Amygdala (tissue), 56 donors: ENCODE measurements at places on chromosomes 6 and 20.

- DNase-seq: no peak
These were observed 136.4 kb downstream of the MTFR2 start for GRCh38 chr6:136113736-136114173.

GRCh38 chr6:89475101-89475500 lies 42.1 kb downstream of the ANKRD6 start:
- no peak for DNase-seq

DNA sequence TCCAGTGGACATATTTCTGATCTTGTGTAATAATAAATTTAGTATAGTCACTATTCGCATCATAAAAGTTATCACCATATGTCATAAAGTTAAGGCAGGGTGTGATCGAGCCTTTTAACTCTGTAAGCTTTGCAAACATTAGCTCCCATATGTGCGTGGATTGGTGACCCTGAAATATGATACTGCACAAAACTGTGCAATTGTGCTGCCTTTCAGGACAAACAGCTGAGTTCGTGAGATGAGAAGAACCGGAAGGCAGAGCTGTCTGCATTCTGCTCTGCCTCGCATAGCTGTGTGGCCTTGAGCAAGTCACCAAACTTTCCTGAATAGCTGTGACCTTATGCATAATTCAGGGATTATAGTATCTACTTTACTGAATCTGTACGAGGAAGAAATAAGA lies 3.2 kb upstream of the PLEKHG1 start:
- no peak for DNase-seq

DNA sequence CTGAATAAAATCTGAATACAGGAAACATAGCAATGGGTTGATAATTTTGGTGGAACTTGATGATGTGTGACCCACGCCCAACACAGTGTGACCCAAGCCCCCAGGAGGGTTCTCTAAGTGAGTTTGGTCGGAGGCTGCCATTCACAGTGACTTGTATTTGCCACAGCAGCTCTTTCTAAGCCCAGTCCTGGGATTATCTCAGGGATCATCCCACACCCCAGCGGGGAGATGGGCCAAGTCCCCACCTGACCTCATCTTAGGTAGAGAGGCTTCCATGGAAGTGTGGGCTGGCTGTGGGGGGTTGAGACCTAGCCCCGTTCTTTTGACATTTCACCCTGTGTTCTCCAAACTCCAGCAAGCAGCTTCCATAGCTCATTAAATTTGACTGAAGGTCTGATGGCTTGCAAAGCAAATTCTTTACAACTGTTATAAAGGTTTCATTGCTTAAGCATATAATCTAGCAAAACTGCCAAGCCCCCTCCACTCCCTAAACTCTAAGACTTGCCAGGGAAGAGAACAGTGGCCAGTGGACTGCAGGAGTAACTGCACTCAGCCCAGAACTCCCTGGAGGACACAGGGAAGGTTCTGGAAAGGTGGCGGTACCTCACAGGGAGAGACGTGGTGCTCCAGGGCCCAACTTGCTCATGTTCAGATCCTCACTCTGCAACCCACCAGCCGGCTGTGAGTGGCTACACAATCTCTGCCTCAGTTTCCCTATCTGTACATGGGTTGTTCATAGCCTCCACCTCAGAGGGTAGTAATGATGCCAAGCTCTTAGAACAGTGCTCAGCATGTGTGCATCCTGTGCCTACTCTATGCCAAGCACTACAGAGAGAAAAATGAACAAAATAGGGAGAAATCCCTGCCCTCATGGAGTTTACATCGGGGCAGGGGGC lies 1.0 kb upstream of the PCK1 start:
- no peak for DNase-seq

DNA sequence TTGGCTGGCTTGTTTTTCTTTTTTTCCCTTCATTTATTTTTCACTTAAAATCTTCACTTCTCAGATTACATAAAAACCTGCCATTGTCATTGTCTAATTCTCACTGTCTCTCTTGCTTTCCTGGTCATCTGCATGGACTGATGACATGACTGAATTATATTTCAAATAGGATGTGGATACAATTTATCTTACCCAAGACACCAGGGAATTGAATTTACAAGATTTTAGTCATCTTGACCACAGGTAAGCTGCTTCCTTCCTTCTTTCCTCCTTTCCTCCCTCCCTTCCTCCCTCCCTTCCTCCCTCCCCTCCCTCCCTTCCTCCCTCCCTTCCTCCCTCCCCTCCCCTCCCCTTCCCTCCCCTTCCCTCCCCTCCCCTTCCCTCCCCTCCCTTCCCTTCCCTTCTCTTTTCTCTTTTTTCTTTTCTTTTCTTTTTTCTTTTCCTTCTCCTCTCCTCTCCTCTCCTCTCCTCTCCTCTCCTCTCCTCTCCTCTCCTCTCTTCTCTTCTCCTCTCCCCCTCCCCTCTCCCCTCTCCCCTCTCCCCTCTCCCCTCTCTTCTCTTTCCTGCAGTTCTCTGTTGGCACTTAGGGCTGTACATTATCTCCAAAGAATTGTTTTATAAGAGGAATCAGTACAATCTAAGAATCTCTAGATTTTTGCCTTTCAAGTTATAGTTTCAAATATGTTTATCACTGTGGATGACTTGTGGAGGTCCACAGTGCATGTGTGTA lies 171.5 kb downstream of the CARMIL1 start:
- no peak for DNase-seq

- no peak for DNase-seq
These were observed 15.0 kb upstream of the PKHD1 start for GRCh38 chr6:52102405-52102804.

DNA sequence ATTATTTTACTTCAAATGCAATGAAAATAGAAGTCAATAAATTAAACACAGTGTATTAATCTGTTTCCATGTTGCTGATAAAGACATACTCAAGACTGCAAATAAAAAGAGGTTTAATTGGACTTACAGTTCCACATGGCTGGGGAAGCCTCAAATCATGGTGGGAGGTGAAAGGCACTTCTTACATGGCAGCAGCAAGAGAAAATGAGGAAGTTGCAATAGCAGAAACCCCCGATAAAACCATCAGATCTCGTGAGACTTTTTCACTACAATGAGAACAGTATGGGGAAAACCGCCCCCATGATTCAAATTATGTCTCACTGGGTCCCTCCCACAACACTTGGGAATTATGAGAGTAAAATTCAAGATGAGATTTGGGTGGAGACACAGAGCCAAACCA lies 82.2 kb downstream of the GPR63 start:
- no peak for DNase-seq

DNA sequence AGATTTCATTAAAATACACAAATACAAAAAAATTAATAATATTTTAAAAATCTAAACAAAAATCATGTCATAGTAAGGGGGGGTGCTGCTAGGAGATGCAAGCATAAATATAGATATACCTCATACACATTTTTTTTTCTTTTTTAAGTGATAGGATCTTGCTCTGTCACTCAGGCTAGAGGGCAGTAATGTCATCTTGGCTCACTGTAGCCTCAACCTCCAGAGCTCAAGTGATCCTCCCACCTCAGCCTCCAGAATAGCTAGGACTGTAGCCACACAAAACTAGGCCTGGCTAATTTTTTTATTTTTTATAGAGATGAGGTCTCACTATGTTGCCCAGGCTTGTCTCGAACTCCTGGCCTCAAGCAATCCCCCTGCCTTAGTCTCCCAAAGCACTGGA lies 90.8 kb downstream of the HACE1 start:
- no peak for DNase-seq

- no peak for DNase-seq
These were observed 216.2 kb downstream of the FOXC1 start for GRCh38 chr6:1825926-1826325.

DNA sequence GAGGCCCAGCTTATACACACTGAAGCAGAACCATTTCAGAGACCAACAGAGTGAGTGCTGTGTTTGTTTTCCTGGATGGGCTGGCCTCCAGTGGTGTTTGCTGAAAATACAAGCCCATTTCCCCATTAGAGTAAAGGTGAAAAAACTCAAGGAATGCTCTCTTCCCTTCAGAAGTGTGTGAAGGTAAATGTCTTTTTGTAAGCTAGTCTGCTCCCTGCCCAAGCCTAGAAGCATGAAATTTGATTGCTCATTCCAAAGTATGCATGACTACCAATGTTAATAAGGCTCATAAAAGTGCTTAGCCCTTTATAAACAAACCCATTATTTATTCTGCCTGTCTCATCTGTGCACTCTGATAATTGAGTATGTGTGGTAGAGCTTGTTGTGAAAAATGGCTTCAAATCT lies 59.1 kb downstream of the ADGRF1 start:
- no peak for DNase-seq

- no peak for DNase-seq
These were observed 141.1 kb upstream of the RNF24 start for GRCh38 chr20:4156411-4156810.

- no peak for DNase-seq
These were observed 37.1 kb upstream of the PROKR2 start for GRCh38 chr20:5353624-5354496.

- no peak for DNase-seq
These were observed 12.8 kb upstream of the SNAI1 start for GRCh38 chr20:49969946-49970345.

DNA sequence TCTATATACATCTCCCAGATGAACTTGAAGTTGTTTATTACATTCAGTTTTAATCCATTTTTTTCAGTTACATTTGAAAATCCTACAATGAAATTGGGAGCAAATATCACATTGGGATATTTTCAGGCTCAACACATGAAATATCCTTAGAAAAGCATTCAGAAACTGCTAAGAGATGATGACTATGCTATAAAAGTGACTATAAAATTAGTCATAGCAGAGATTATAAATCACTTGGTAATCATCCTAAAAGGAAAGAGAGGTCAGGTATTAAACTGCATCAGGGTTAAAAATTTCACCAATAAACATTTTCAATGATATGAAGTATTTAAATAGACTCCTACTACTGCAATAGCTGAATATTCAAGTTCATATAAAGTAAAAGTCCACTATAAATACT lies 987.7 kb downstream of the GRIK2 start:
- no peak for DNase-seq

- DNase-seq: no peak
These were observed 301.2 kb downstream of the RNGTT start for GRCh38 chr6:88662163-88662580.

DNA sequence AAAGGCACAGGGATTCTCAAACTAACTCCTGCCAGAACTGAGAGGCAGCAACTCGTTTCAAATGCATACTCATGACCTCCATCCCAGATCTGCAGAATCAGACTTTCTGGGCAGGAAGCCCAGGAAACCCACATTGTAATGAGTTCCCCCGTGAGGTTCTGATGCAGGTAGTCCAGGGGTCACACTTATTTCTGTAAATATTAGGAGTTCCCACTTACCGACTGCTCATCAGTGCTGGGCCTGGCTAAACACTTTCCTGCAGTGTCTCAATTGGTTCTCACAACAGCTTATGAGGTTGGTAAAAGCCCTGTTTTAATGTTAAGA lies 11.6 kb downstream of the DUSP15 start:
- no peak for DNase-seq

- DNase-seq: no peak
These were observed 187.4 kb downstream of the TENT5A start for GRCh38 chr6:81565071-81565470.

DNA sequence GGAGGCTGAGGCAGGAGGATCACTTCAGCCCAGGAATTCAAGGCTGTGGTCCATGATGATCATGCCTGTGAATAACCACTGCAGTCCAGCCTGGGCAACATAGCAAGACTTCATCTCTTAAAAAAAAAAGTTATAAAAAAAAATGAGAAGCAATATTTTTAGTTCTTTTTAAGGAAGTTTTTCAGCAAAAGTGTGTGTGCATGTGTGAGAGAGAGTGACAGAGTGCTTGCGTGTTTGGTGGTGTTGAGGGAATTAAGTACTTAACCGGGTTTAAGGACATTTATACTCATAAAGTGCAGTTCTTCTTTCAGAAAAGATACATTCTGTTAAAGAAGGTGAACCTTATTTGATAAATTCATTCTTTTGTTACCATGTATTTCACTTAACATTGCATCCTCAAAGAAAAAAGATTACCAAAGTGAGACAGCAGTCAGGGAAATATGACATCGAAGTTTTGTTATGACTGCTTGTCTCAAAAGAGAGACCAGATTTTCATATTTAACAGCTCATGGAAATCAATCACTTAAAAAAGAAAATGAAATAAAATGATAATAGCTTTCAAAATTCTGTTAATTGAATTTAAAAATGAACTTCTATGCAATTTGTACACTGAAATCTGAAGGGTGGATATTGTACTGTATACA lies 254.7 kb downstream of the ARHGAP18 start:
- no peak for DNase-seq

DNA sequence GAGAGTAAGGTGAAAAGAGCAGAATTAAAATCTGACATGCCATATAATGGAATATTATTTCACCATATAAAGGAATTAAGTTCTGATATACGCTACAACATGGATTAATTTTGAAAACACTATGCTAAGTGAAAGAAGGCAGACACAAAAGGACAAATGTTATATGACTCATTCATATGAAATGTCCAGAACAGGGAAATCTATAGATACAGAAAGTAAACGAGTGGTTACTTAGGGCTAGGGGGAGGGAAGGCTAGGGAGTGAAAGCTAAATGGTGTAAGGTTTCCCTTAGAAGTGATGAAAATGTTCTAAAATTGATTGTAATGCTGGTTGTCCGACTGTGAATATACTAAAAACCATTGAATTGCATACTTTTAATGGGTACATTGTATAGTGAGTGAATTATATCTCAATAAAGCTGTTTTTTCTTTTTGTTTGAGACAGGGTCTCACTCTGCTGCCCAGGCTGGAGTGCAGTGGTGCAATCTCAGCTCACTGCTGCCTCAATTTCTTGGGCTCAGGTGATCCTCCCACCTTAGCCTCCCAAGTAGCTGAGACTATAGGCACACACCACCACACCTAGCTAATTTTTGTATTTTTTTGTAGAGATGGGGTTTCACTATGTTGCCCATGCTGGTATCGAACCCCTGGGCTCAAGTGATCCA lies 8.2 kb downstream of the PRPH2 start:
- no peak for DNase-seq

DNA sequence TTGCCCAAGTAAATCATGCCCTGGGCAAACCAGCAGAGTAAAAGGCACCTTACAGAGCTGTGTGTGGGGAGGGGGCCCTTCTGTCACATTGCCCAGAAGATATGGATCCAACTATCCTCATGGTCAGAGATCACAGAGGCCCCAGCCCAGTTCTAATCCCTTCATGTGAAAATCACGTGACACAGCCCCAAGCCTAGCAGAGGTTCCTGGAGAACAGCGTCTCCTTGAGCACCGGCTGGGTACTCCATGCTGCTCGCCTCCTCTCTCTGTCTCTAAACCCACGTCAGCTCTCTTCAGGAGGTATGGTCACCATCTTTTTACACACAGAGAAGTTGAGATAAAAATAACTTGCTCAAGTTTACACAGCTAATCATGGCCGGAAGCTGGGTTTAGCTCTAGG lies 230.2 kb downstream of the ANKRD60 start:
- no peak for DNase-seq

GRCh38 chr20:63473555-63474449 lies 1.3 kb upstream of the KCNQ2 start:
- DNase-seq: no peak

DNA sequence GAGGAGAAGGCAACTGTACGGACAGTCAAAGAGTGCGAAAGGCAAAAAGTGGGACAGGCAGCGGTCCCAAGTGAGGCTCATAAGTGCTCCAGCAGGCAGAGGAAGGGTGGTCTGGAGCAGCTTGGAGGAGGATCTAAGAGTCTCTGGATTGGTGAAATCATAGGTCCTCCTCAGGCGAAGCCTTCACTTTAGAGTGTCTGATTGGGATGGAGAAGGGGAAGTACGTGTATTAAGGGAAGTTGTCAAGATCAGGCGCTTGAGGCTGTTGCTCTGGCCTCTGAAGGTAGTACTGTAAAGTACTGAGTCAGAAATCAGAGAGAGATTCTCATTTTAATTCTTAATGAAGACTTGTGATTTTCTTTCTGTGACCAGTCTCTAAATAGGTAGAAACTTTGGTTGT lies 185.6 kb downstream of the KIF16B start:
- no peak for DNase-seq
